ENCODE measurements at places on chromosomes 2 and 18.
A peak's percentile ranks its signal among the peaks of the same experiment; 100 is the strongest.

- DNase-seq = no peak
Observed at GRCh38 chr18:9516437-9517064, 41.2 kb downstream of the RALBP1 start.

DNA sequence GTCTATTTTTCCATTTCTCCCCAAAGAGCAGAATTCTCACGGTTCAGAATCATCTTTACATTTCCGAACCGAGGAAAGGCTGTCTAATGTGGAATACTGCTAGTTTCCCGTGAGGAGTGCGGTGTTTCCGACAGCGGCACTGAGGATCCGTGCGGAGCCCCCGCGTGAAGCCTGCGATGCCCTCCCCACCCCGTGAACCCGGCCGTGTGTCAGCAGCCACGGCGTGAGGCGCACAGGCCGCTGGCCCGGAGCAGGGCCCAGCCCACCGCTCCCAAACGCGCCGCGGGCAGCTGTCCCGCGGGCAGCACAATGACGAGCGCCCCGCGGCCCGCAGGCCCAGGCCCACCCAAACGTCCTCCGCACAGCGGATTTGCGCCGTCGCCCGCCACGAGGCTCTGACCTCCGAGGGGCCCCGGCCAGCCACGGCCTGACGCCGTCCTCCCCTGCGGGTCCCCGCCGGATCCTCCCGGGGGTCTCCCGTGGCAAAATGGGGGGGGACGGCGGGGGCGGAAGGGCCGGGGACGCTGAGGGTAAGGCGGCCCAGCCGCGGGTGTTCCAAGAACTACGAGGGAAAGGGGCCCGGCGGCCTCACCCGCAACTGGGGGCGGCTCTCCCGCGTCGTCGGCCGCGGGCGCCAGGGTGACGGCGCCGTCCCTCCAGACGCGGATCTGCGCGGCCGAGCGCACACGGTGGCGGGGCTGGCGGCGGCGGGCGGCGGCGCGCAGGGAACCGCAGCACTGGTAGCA is 796 bp downstream of the SPIRE1 start:
- DNase-seq = peak; percentile 67

GRCh38 chr2:173979751-173980351 is 14.7 kb upstream of the SP3 start:
- no peak for DNase-seq

GRCh38 chr2:21404137-21404536 is 280.4 kb downstream of the TDRD15 start:
- DNase-seq = no peak

DNA sequence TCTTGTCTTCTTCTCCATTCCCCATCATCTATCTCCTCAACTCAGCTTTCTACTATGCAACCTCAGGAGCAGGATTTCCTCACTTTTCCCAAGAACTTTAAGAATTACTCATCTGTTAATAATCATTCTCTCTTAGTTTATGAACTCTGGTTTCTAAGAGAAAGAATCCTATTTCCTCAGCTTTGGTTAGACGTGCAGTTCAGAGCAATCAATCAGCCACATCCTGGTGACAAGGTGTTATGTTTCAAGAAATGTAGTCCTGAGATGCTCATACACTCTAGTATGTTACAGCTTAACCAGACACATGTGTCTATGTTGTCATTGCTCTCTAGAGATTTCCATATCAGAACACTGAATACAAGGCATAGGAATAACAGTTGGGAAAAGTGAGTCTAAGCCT is 277.9 kb downstream of the MBD2 start:
- DNase-seq = no peak

- no peak for DNase-seq
Observed at GRCh38 chr2:161843936-161844335, 219.7 kb downstream of the SLC4A10 start.

- no peak for DNase-seq
Observed at GRCh38 chr2:181239201-181239799, 217.9 kb upstream of the ITGA4 start.

DNA sequence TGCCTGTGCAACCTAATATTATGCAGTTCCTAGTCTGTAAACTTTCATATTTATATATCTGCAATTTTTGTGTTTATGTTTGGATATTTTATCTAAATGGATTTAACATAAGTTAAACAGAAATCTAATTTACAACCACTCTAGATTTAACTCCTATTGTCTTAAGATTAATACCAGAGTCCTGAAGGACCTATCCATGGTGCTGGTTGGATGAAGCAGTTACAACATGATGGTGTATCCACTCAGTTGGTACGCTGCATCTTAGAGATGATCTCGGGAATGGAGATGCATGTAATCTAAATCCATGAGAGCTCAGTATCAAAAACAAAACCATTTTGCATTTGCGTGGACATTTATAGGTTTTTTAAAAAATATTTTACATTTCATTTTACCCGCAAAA is 745.9 kb upstream of the SLC8A1 start:
- no peak for DNase-seq

Data from suprapubic skin (tissue), 4 donors.